ENCODE measurements at places on chromosomes 11 and 22. TPM values are rescaled to one million over a fixed set of nuclear protein-coding genes. Genes with fewer than 3 reads are reported as not detected.

The ZP1 gene
- not detected for total RNA-seq

- DNase-seq: no peak
- H3K36me3 ChIP-seq: no peaks in the 10 kb centered on the region
- H3K4me3 ChIP-seq: no peak overlapping the region
- H3K4me1 ChIP-seq: peaks cover 7% of the 10 kb centered on the region
- H3K27ac ChIP-seq: no peak overlapping the region
Measured at GRCh38 chr22:44723801-44724200, 21.8 kb downstream of the PRR5 start.

GRCh38 chr11:46948378-46949131, 12.0 kb downstream of the CSTPP1 start:
- peak overlapping the region; percentile 54 for H3K27ac ChIP-seq
- no peaks in the 10 kb centered on the region for H3K36me3 ChIP-seq
- peaks cover 42% of the 10 kb centered on the region for H3K4me1 ChIP-seq
- H3K4me3 ChIP-seq: no peak overlapping the region
- no peaks in the 10 kb centered on the region for H3K27me3 ChIP-seq

- no peak within 1 kb of the TSS for H3K4me3 ChIP-seq
- DNase-seq: peak; percentile 71
- no peaks in the 10 kb centered on the region for H3K36me3 ChIP-seq
- H3K4me1 ChIP-seq: peaks cover 15% of the 10 kb centered on the region
- no peaks in the 10 kb centered on the region for H3K27me3 ChIP-seq
Measured at GRCh38 chr22:36160499-36160942, at the start of gene APOL3. TSS of gene APOL3 (minus strand) at chr22:36160755. CDS start at chr22:36149055, 11,700 bp downstream.

GRCh38 chr11:35005141-35005780, 88.8 kb downstream of the PDHX start:
- no peaks in the 10 kb centered on the region for H3K27me3 ChIP-seq
- H3K4me1 ChIP-seq: peaks cover 72% of the 10 kb centered on the region
- H3K36me3 ChIP-seq: no peaks in the 10 kb centered on the region
- peak; percentile 62 for DNase-seq
- peak overlapping the region; percentile 88 for H3K27ac ChIP-seq
- H3K4me3 ChIP-seq: no peak overlapping the region

GRCh38 chr22:37484480-37485394, 1.4 kb downstream of the MFNG start:
- H3K36me3 ChIP-seq: no peaks in the 10 kb centered on the region
- no peak overlapping the region for H3K4me3 ChIP-seq
- no peaks in the 10 kb centered on the region for H3K27me3 ChIP-seq
- no peak for DNase-seq
